Muscle of back (tissue), 13 donors: ENCODE measurements at places on chromosomes 13 and 19. TPM values are rescaled to one million over a fixed set of nuclear protein-coding genes. Genes with fewer than 3 reads are reported as not detected.

Gene GRWD1
- 19.9 TPM for polyA plus RNA-seq

Gene PCID2
- 42.1 TPM for polyA plus RNA-seq

DNA sequence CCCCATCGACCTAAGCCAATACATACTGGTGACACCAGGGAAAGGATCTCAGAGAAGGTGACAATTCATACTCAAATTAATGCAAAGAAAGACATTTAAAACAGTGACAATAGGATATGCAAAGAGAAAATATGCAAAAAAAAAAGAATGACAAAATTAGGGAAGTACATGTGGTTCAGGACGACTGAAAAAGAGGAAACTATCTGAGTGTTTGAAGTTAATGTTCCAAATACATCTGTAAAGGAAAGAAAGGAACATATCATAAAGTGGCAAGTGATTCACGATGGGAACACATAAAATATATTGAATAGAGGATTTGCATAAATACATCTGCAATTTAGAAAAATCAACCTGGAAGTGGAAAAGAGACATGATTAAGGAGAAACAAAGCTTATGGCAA, 441.4 kb downstream of the SLITRK5 start:
- no peak for DNase-seq

GRCh38 chr13:74442751-74443150, 308.5 kb upstream of the KLF12 start:
- DNase-seq, result no peak

GRCh38 chr19:40466219-40466984, 399 bp upstream of the SPTBN4 start:
- DNase-seq, result no peak

GRCh38 chr19:7910321-7911161, 4.1 kb upstream of the TGFBR3L start:
- no peak for DNase-seq

DNA sequence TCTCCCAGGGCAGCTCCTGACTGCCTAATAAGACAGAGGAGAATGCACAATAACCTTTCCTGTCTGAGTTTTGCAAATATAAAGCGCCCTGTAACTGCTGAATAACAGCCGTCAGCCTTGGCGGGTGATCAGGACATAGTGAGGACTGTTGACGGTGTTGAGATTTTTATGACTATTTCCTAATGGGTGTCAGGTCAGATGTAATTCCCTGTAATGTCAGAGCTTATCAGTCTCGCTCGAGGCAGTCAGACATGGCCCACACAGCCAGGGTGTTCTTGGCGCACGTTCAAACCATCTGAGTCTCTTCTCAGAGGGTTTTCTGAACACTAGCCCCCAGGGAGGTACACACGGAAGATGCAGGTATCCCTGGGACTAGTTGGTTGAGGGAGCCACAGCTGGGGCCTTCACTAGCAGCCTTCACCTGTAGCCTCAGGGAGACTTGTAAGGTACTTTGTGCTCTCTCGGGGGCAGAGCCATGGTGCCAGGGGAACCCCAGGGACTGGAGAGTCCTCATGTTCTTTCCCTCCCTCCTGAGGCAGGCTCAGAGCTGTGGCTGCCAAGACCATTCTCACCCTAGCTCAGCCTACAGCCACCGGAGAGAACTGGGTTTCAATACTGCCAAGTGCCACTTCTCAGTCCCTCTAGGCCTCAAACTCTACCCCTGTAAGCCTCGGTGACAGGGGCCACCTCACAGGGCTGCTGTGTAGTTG, 213.1 kb downstream of the UQCRFS1 start:
- no peak for DNase-seq

DNA sequence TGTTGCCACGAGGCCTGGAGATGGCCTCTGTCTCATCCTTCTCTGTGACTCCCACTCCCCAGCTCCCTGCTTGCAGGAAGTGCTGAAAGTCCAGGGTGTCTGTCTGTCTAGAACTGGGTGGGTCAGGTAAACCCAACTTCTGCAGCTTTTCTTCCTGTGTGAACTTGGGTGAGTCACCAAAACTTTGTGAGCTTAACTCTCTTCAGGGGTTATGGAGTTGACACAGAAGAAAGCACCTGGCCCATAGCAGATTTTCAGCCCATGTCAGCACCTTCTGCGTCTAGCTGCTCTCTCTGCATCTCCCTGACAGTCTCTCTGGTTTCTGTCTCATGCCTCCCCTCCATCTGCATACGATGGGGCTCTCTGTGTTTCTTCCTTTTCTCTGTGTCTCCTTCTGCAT, 4.2 kb upstream of the CACNG7 start:
- no peak for DNase-seq

DNA sequence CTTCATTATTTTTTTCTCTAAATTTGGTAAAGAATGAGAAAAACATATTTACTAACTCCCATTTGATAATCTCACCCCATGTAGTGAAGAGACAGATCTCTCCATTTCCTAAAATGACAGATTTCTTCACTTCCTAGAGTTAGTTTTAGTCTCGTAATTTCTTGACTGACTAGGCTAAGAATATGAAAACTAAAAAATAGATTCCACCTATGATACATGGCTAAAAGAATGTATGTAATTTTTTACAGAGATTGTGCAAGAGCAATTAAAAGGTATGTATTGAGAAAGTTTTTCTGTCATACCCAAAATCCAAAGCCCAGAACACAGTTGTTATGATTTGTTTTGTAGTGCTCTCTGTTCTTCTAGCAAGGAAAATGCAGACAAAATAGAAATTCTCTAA, 9.5 kb downstream of the NALCN start:
- no peak for DNase-seq

DNA sequence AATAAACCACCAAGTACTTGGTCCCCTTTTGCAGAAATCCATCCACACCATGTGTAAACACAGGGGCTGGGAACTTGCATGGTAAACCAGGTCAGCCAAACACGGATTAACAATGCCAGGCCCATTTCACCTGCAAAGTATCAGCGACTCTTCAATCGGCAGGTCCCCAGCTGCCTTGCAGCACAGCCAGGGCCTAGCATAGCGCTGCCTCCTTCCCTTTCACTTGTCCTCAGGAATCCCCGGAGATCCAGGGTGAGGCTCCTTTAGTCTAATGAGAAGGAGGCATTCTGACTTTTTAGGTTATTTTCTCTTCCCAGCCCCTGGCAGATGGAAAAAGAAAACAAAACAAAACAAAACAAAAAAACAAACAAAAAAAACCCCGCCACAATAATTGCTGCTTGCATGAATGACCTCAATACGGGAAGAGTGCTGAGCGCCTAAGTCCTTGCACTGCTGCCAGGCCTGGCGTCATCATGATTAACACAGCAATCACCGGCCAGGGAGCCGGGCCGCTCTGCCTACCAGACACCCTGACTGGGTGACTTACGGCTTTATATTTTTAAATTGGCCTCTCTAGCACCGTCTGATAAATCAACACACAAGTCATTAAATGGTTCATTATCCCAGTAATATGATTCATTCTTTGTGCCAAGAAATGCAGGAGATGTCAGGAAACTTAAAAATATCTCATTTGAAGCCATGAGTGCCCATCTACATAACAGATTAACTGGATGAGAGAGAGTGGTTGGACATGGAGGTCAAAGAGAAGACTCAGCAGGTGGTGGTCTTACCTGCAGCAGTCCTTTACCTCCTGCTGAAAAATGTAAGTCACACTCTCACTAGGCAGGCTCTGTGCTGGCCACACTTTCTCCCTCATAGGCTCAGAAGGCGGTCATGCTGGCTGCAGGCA, 692.7 kb downstream of the UQCRFS1 start:
- no peak for DNase-seq

GRCh38 chr19:5292822-5293611, 47.6 kb downstream of the PTPRS start:
- peak; percentile 77 for DNase-seq

DNA sequence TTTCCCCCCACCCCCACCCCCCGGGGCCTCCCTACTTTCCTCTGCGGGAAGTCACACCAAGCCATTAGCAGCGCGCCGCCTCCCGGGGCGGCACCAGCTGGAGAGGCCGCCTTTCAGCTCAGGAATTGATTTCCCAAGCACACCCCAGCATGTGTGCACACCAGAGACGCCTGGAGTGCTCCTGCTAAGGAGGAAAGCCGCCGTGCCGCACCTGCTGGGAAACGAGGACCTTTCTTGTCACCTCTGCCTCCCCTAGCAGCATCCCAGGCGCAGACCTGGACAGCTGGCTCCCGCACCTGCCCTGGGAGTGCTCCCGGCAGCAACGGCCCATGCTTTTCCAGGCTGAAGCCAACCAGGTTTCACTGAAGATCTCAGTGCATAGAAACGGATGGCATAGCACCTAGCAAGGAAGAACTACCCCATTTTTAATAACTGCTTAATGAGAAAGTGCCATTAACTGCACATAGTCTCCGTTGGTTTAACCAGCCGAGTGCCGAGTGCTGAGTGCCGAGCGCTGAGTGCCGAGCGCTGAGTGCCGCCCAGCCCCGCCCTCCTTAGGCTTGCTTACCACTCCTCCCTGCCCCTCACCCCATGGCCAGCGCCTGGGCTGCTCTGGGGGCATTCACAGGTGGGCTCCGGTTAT, 165.0 kb downstream of the USP12 start:
- no peak for DNase-seq

DNA sequence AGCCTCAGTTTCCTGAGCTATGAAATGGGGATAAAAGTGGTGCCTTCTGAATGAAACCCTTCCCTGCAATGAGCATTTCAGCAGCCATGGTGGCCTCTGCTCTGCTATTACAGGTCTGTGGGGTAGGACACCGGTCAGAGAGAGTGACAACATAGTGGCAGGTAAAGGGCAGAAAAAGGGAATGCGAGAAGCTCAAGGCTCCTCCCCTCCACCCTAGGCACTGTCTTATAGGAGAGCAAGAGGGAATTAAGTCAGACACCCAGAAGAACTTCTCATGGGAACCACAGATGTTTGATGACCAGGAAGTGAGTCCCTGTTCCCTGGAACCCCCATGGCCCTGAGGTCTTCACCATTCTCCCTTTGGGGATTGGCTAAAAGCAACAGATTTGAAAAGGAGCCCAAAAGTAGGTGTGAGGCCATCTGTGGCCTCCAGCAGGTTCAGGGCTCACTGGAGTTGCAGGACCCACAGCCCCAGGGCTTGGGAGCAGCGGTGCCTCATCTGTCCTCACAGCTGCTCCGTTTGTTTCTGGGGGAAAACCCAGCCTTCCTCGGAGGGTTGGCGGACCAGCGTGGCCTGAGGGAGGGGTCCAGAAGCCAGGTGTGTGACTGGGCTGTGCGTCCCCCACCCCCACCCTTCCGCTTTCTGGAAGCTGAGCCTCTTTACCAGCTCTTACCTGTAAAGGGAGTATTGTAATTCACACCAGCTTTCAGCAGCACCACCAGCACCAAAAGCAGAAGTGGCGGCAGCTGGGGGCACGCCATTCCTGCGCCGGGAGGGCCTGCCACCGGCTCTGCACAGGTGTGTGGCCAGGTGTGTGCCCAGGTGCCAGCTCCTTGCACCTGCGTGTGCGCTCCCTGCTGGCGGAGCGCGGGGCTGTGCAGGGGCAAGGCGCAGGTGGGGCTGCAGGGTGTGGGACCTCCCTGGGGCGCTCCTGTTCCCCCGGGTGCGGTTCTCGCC, 19.4 kb downstream of the IQCN start:
- DNase-seq, result no peak

GRCh38 chr19:10774893-10775292, 57.0 kb downstream of the DNM2 start:
- DNase-seq, result no peak
